ENCODE measurements at places on chromosomes 4 and X.

- no peak for DNase-seq
Measured at GRCh38 chrX:51336584-51336983, 4.0 kb downstream of the NUDT10 start.

- no peak for DNase-seq
Measured at GRCh38 chrX:133005616-133006015, 47.2 kb upstream of the HS6ST2 start.

GRCh38 chrX:143466130-143466529, 51.1 kb downstream of the SPANXN3 start:
- no peak for DNase-seq

DNA sequence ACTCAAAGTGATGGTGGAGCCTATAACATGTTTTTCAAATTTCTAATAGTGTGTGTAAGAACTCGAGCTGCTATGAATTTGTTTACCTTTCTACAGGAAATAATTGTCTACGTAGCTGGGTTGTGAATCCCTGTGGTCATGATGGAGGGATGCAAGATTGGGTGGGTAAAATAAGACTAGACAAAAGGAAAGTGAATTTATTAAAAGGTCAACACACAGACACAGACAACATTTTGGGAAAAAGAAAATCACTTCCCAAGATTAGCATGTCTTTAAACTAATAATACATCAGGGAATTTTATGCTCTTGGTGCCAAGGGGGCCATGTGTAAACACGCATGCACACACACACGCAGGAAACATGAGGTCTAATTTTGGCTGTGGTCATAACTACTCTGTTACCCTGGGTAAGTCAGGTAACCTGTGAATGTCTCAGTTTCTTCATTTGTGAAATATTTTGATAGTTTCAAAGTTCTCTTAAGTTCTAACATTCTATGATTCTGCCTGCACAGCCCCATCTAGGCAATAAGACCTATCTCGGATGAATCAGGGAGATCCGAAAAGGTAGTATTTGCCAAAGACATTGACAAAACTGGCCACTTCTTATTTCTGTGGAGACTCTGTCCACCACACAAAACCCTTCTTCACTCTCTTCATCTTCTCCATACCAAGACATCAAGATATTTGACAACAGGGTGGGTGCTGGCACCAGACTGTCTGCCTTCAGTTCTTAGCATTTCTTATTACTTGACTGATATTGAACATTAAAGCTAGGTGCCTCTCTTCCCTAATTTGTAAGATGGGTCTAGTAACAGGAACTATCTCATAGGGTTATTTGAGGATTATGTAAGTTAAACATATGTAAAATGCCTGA, 1.6 kb upstream of the UNC5C start:
- no peak for DNase-seq

DNA sequence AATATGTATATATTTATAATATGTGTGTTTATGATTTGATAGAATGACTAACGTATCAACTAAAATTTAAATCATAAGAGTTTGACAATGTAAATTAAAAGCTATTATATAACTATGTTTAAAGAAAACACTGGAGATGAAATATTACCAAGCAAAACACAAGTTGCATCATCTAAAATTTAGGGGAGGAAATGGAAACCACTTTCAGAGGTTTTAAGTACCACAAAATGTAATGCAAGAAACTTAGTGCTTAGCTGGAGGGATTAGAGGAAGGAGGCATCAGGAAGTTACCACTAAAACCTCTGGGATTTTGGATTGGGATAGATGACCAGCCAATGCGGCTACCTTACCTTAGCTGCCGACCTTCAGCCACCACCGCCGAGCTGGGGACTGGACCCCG, 1192.1 kb upstream of the PRKX start:
- no peak for DNase-seq

- no peak for DNase-seq
Measured at GRCh38 chrX:1252861-1253260, 15.8 kb upstream of the CSF2RA start.

DNA sequence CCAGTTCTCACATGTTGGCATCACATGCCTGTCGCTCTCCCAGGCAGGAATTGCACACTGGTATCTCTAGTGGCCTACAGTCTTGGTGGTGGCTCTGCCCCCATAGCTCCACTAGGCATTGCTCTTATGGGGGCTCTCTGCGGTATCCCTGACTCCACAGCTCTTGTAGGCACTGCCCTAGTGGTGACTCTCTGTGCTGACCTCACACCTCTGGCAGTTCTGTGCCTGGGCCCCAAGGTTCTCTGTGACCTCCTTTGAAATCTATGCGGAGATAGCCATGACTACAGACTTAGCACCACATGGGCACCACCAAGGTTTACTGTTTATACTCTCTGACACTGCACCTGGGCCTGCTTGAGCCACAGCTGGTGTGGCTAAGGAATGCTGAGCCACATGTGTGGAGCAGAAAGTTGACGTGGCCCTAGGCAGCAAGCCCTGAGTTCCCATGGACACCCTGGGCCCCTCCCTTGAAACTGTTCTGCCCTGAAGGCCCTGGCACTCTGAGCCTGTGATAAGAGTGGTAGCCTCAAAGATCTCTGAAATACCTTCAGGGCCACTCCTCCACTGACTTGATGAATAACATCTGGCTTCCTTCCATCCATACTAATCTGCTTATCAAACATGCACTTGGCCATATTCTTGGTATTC, 8.0 kb downstream of the SLC9B1 start:
- no peak for DNase-seq

- DNase-seq, result no peak
Measured at GRCh38 chrX:40933706-40934425, 151.4 kb upstream of the USP9X start.

- DNase-seq, result no peak
Measured at GRCh38 chrX:49996474-49996873, 74.1 kb downstream of the CLCN5 start.

DNA sequence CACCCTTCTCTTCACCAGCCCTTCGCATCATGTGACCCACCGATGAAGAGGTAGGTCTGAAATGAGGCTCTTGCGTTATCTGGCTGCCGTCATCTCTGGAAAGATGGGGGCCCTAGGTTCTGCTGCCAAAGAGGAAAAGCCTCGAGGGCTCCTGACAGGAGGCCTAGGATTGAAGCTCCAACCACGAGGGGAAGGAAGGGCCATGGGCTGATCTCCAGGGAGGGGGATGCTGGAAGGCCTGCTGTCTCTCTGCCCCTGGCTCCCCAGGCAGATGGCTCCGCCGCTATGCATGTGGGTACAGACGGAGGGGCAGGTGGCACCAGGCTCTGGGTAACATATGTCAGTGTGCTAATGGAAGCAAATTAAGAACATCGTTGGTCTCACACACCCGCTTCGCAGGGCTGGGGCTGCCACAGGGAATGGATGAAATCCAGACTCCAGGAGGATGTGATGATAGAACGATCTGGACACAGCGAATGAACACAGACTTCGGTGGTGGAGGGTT, 44.9 kb downstream of the AFAP1 start:
- DNase-seq, result no peak

GRCh38 chr4:98794565-98795205, 134.2 kb downstream of the EIF4E start:
- no peak for DNase-seq

DNA sequence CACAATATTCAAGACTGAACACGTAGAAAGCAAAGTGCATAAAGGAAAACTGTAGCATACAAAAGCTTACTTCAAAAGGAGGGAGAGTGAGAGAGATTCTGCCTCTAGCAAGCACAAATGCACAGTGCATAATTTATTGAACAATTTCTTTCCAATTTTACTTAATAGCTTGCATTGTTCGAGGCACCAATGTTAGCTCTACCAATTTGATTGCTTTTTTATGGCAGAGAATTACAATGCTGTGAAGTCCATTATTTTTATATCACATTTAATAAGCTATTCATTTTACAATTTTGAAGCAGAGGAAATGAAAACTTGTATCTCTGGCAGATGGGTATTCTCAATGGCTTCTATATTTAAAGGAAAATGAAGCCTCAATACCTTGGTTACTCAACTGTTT, 331.7 kb downstream of the GPM6A start:
- DNase-seq, result no peak

- no peak for DNase-seq
Measured at GRCh38 chr4:124722071-124722470, 9.5 kb upstream of the ANKRD50 start.

DNA sequence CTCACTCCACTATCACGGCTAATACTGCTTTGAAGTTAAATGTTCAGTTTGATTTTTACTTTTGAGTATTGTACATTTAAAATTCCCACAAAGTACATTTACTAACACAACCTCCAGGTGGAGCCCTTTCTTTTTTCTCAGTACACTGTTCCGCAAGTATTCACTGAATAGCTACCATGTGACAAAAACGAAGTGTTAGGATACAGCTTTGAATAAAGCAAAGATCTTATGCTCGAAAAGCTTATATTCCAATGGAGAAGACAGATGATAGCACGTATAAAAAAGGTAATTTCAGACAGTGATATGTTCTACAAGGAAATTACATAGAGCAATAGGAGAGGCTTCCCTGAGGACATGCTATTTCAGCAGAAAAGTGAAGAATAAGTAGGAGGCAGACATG, 60.7 kb upstream of the ABCG2 start:
- no peak for DNase-seq

DNA sequence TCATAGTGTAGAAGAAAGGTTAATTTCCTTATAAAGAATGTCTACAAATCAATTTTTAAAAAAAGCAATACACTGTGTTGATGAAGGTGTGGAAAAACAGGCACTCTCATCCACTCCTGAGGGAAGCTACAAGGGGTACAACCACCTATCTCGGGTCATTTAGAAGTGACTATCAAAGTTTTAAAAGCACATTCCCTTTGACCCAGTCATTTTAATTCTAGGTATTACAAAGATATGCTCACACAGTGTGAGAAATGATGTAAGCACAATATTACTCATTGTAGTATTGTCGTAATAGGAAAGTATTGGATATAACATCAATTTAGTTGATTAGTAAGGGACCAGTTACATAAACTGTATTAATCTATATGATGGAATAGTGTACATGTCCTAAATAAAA, 7.4 kb upstream of the HCCS start:
- no peak for DNase-seq

GRCh38 chr4:89981789-89982334, 87.2 kb downstream of the MMRN1 start:
- no peak for DNase-seq

DNA sequence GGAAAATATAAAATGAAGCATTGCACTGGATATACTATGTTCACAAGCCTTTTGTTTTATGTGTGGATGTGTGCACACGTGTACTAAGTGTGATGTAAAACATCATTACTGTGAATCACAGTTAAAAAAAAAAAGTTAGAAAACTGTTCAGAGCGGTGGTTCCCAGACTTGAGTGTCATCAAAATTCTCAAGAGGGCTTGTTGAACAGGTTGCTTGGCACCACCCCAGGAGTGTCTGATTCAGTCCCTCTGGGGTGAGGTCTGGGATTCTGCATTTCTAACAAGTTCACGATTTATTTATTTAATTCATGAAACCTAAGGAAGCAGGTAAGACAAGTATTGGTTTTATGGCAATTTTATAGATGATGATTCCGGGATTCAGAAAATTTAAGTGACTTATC, 1.8 kb downstream of the CENPU start:
- no peak for DNase-seq

DNA sequence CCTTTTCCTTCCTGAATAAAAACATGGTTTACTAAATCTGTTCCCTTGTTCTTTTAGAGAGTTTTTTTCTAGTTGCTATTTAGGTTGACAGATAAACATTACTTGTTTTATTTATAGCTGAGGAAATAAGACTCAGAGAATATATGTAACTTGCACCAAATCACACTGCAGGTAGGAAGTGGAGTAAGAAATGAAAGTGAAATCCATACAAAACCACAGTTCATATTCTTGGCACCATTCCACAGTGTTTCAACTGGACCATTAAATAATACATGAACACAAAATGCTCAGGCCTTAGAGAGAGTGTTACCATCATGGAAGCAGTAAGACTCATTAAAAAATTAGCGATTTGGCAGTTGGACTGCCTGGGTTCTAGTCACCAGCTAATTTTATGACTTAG, 326.9 kb upstream of the SLIT2 start:
- no peak for DNase-seq

DNA sequence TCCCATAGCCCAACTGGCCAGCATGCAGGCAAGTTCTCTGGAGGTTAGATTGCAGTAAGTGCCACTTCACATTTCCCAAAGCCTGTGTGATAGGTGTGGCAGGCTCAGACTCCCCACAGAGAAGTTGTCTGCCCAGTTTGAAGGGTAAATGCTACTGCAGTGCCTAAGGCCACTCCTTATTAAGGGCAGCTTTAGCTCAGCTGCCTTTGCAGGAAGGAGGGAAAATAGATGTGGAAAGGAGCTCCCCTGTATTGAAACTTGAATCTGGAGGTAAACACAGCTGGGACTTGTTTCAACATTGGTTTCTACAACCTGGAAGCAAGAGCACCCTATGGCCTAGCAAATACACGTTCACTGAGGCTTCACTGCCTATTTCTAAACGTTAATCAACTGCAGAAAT, 22.4 kb downstream of the NEXMIF start:
- no peak for DNase-seq

DNA sequence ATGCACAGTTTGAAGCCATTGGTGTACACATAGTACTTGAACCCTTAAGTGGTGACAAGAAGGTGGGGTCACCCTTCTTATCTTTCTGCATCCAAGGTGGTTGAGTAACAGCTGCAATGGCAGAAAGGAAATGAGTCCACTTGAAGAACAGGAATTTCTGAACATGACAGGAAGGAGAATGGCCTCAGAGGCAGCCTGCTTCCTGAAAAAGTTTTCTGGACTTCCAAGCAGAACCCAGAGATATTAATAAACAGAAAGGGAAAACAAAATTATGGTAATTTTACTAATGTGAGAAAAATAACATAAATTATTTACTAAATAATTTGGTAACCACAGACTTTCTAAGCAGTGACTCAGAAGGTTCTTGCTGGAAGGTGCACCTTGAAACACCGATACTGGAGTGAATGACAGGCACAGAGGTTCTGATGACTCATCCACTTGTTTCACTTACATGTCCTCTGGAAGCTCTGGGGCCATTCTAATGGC, 119.9 kb upstream of the HS3ST1 start:
- no peak for DNase-seq

- no peak for DNase-seq
Measured at GRCh38 chrX:18702362-18703195, 4.9 kb upstream of the PPEF1 start.

DNA sequence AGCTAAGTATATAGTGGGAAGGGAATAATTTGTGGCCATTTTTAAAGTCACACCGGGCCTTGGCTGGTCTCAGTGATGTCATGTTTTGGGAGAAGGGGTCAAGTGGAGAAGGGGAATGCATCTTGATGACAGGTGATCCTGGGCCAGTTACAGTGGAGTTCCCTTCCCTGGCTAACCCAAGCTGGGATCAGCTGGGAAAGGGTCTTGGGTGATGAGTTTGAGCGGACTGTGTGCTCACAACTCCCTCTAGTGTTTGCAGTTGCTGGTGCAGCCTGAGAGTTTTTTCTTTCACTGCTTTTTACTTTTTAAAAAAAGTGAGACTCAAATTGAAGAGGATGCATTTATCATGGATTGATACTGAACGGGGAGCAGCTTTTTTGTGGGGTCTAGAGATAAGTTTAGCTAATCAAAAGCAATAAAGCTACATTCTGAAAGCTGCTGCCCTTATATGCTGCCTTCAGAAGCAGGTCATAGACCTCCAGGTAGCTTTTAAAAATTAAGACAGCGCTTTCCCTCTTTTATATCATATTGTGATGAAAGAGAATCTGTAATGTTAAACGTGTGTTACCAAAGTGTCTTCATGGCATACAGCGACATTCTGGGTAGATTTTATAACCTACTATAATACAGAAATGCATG, 164.7 kb downstream of the DCLK2 start:
- no peak for DNase-seq

Data from stimulated activated CD8-positive, alpha-beta memory T cell treated with anti-CD3 and anti-CD28 coated beads, Interleukin-7, amount 100 ng/mL, for 1 hour (primary cell).